IMR-90 (cell line): ENCODE measurements at places on chromosomes 5 and 9. TPM values are rescaled to one million over a fixed set of nuclear protein-coding genes. Genes with fewer than 3 reads are reported as not detected.
A peak's percentile ranks its signal among the peaks of the same experiment; 100 is the strongest.

The SPINK13 gene
- not detected in 2 replicates for total RNA-seq

The ANKHD1 gene
- total RNA-seq = 36.7 and 46.4 TPM in 2 replicates

The CCDC152 gene
- 0.90 and 1.9 TPM in 2 replicates for total RNA-seq

The GARIN3 gene
- total RNA-seq = not detected in 2 replicates

GRCh38 chr5:173010547-173011464 lies 27.2 kb downstream of the ATP6V0E1 start:
- DNase-seq = peak; percentile 32

The RAD23B gene
- 126 and 127 TPM in 2 replicates for total RNA-seq

DNA sequence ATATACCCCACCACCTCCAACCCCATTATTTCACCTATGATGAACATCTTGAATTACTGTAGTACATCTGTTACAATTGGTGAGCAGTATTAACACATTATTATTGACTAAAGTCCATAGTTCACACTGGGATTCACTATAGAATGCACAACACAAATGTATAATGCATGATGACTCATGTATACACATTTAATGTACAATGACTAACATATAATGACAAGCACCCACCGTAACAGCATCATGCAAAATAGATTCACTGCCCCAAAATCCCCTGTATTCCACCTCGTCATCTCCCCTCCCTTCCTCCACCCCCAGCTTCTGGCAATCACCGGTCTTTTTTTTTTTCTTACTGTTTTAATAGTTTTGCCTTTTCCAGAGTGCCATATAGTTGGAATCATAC lies 47.1 kb upstream of the NEK6 start:
- peak; percentile 61 for DNase-seq

DNA sequence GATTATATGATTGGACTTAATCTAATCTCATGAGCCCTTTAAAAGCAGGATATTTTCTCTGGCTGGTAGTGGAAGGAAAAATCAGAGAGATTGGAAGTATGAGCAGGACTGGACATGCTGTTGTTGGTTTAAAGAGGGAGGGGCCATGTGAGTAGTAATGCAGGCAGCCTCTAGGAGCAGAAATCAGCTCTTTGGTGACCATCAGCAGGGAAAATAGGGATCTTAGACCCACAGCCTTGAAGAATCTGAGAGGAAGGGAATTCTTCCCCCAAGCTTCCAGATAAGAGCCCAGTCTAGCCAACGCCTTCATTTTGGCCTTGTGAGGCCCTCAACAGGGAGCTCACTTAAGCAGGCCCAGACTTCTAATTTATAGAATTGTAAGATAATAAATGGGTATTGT lies 9.5 kb downstream of the SH3GL2 start:
- DNase-seq = no peak

DNA sequence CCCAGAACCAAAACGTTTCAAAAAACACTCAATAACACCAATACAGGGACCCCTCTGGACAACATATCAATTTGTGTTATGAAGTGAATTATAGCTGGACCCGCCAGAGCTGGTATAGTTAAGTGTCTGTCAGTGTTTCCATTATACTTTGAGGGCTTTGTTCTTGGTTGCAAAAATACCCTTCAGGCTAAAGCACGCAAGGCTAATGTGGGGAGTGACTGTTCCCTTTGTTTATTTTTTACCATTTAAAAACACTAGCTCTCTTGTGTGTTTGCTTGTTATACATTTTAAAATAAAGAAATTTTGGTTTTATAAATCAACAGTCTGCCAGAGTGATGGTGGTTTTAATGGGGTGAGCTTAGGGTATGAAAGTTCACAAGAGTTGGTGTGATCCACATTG lies 859.5 kb downstream of the PTPRD start:
- no peak for DNase-seq

- DNase-seq = no peak
Observed at GRCh38 chr5:176723440-176723839, 76.2 kb downstream of the TSPAN17 start.

- DNase-seq = peak; percentile 1
Observed at GRCh38 chr5:43485406-43485805, 1.7 kb upstream of the TMEM267 start.

DNA sequence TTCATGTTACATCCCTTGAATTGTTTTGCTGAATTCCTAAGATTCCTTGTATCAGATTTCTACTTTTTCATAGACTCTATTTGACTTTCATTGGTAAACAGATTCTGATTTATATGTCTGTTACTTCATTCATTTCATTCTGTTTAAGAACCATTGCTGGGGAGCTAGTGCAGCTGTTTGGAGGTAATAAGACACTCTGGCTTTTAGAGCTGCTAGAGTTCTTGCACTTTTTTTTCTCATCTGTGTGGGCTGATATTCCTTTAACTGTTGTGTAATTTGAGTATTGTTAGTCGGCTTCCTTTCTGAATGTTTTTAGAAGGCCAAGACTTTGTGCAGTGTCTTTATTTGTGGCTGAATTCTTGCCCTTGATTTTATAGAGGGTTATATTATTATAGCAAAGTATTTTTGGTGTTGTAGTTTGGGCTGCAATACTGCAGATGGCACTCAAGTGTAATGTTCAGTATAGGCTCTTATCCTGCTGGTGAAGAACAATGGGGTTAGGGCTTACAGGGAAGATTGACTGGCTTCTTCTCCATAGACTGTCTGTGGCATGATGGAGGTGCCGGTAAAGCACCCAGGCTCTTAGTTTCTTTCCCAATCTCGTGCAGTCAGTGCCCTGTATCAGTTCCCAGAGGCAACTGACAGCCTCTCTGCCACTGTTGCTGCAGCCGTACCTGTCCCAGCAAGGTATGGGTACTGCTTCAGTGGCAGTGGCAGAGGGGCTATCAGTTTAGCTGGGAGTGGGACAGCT lies 162.2 kb downstream of the OXCT1 start:
- peak; percentile 76 for DNase-seq

The PCAT7 gene
- not detected in 2 replicates for total RNA-seq

- DNase-seq = no peak
Observed at GRCh38 chr5:68776381-68776780, 317.4 kb upstream of the SLC30A5 start.

The CTXN3 gene
- total RNA-seq = not detected in 2 replicates

DNA sequence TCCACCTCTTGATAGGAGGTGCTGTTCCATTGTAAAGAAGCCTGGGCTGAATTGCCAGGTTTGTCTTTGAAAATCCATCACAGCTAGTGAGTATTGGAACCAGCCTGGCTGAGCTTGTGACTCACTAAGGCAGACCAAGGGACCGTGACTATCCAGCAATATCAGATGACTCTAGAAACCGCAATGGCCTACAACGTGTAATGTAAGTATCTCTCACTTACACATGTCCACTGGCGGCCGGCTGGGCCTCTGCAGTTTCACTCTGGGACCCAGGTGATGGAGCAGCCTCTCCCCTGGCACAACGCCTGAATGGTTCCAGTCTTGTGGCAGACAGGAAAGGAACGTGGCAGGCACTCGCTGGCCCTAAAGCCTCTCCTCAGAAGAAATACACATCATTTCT lies 3.1 kb upstream of the HRH2 start:
- DNase-seq = no peak

DNA sequence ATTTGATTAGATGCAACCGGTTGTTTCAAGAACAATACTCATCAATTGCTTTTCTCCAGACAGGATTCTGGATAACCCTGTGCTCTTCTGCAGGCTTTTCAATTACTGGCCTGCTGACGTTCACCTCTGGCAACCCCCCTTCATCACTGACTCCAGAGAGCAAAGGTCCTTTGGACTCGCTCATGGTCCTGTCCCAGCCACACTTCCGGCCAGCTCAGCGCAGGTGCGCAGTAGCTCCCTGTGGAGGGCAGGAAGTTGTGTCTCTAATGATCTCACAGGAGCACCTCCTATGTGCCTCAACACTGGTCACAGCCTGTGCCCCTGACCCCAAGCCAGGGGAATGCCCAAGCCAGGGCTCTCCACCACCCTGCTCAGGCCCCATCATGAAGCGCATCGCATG lies 44.0 kb downstream of the OLFM1 start:
- DNase-seq = no peak

The MED22 gene
- 6.9 and 7.9 TPM in 2 replicates for total RNA-seq

DNA sequence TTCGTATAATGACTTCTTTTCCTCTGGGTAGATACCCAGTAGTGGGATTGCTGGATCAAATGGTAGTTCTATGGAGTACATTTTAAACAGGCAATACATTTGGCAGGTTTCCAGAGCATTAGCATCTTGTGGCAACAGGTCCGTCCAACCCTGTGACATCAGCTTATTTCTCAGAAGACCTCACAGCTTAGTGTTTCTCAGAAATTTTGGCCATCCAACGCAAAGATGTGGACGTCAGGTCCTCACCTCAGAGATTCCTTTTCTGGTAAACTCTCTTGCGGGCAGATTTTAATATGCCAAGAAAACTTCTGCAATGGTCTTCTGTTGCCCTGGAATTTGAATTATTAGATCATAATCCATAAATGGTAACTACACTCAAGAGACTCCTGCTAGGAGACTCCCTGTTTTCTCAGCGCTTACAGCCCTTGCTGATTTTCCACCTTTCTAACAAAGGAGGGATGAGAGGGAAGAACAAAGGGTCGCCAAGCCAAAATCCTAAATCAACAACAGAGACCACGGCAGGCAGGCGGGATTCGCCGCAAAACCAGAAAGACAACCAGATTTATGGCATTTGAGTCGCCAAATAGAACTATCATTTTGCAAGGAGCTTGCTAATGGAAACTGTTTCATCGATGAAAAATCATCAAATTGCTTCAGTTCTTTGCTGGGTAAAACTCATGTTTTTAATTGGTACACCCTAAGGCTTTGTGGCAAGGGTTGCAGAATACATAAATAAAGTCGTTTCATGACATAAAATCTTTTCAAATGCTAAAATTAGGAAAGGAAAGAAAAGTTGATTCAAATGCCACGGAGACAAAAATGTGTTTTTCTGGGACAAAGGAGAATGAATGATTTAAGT lies 34.1 kb upstream of the PLPP1 start:
- DNase-seq = no peak

The TICAM2 gene
- 4.3 and 6.9 TPM in 2 replicates for total RNA-seq

GRCh38 chr5:37875051-37875787 lies 35.4 kb upstream of the GDNF start:
- DNase-seq = peak; percentile 92

The SLC6A3 gene
- not detected in 2 replicates for total RNA-seq

- DNase-seq = no peak
Observed at GRCh38 chr5:133828722-133829121, 139.7 kb downstream of the C5orf15 start.

The DAPK1 gene
- under 0.01 TPM in 2 replicates for total RNA-seq

The MEIKIN gene
- total RNA-seq = not detected in 2 replicates

The PLPP7 gene
- total RNA-seq = 0.54 and 0.56 TPM in 2 replicates

The FYB1 gene
- not detected in 2 replicates for total RNA-seq

DNA sequence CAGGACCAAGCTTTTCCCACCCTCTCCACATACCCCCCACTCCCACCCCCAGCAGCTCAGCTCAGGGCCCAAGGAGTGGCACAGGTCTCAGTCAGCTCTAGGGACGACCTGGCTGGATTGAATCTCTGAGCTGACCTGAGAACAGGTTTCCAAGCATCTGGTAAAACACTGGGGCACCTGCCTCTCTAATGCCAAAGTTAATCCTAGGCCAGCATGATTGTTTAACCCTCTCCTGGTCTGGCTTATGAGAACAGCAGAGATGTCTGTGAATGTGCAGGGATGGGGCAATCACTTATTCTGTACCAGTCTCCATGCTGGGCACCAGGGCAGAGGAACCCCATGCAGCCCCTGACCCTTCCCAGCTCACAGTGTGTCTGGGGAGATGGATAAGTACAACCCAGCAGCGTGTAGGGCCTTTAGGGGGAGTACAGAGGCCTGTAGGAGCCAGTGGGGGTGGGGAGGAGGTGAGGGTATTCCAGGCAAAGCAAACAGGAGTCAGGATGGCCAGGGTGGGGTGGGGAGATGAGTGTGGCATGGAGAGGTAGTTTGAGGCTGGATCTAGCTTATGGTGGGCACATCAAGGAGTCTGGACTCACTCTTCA lies 678 bp upstream of the KIF12 start:
- DNase-seq = no peak

The PCDH12 gene
- under 0.01 and 0.18 TPM in 2 replicates for total RNA-seq

- no peak for DNase-seq
Observed at GRCh38 chr5:166401391-166401790, 1890.1 kb upstream of the WWC1 start.
